Natural killer cell (primary cell): ENCODE measurements at places on chromosomes 1 and 21.

GRCh38 chr1:28185071-28185470 is 8.6 kb upstream of the PTAFR start:
- DNase-seq, result no peak

DNA sequence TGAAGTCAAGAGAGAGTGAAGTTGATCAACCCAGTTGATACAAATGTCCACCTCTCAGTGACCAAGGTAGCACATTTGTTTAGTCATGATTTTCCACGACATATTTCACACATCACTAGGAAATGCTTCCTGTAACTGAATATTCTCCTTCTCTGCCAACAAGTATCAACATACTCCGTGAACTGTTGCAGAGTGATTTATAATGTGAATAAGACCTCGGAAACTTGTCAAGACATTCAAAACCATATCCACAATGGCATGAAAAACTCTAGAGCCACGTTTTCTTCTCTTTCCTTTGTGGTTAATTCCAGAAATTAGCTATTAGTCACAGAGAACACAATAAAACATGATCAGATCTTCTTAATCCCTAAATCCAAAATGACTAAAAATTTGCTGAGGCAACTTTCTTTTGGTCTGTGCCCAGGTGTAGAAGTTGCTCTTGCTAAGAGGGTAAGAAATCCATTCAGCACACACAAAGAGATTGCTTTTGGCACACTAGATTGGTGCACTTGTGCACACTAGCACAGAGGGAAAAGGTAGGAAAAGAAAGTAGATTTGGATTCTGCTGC is 244.3 kb upstream of the NRIP1 start:
- DNase-seq, result no peak

GRCh38 chr1:78536427-78536826 is 45.7 kb downstream of the PTGFR start:
- DNase-seq, result no peak

DNA sequence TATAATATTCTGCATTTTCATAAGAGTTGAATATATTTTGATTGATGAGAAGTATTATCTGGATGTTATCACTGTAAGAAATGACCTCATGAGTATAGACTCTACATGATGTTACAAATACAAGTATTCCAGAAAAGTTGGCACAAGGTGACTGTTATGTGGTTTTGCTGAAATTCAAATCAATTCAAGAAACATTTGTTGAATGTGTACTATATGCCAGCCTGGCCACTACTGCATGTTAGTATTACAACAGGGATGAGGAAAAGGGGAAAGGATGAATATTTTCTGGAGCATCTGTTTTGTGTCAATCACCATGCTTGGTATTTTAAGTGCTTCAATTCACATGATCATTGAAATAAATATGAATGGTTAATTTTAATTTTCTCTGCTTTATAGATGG is 250.9 kb upstream of the PBX1 start:
- no peak for DNase-seq

DNA sequence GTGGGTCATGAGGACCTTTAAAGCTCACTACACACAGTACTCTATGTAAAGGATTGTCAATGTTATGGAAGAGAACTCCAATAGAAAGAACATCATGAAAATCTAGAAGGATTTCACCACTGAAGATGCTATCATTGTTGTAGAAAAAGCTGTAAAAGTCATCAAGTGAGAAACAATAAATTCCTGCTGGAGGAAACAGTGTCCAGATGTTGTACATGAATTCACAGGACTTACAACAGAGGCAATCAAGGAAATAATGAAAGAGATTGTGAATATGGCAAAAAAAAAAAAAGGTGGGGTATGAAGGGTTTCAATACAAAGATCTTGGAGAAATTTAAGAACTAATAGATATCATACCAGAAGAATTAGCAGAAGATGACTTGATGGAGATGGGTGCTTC is 355.1 kb upstream of the ZRANB2 start:
- DNase-seq, result no peak

- no peak for DNase-seq
Observed at GRCh38 chr1:17190010-17190995, 14.6 kb upstream of the PADI1 start.

DNA sequence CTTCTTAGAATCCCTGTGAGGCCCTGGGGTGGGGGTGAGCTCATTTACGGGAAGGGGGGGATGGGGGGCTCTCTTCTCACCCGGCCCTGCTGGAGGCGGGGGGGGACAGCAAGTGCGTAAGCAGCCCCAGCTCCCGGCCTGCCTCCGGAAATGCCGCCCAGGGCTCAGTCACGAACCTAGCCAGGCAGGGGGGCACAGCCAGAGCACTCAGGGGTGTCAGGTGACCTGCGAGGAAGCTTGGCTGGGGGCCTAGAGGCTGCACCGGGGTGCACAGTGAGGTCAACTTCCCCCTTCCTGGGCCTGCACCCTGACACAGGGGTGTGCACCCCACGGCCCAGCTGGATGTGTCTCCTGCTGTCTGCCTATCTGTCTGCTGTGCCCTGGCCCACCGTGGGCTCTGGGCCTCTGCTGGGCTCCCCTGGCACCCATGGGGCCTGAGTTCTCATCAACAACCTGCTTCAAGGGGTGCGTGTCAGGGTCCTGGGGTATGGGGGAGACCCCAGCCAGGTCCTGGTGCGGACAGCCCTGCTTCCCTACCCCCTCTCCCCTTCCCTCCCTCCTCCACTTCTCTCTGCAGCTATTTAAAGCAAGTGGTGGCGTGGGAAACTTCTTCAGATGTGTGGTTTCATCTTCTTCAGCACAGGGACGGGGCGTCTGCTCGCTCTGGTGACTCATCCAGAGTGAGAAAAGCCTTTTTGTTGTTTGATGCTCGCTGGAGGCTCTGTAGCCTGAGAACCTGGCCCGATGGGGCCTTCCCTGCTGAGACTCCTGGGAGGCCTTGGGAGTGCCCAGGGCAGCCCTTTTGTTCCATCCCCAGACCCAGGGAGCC is 92.5 kb upstream of the RUNX3 start:
- DNase-seq, result peak; percentile 90

GRCh38 chr1:91736715-91737615 is 149.0 kb downstream of the TGFBR3 start:
- DNase-seq, result no peak

- DNase-seq, result no peak
Observed at GRCh38 chr1:15132965-15133364, 20.6 kb upstream of the TMEM51 start.

GRCh38 chr1:198173832-198174231 is 17.0 kb downstream of the NEK7 start:
- DNase-seq, result no peak

- DNase-seq, result no peak
Observed at GRCh38 chr1:51463561-51463960, 55.5 kb downstream of the EPS15 start.

DNA sequence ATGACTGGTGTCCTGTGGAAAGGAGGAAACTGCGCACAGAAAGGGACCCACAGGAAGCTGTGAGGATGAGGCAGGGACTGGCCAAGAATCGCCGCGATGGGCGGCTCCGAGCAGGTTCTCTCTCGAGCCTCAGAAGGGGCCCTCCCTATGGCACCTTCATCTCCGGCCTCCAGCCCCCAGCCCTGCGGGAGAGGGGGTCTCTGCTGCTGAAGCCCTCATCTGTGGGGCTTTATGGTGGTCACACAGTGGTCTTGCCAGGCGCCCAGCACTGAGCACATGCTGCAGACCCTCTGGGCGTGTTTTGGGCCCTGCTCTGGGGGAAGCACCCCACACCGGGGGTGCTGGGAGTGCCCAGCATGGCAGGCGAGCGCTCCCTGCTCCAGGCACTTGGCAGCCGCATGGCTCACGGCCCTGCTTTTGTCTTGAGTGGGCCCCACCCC is 86.6 kb upstream of the ACTRT2 start:
- DNase-seq, result no peak

DNA sequence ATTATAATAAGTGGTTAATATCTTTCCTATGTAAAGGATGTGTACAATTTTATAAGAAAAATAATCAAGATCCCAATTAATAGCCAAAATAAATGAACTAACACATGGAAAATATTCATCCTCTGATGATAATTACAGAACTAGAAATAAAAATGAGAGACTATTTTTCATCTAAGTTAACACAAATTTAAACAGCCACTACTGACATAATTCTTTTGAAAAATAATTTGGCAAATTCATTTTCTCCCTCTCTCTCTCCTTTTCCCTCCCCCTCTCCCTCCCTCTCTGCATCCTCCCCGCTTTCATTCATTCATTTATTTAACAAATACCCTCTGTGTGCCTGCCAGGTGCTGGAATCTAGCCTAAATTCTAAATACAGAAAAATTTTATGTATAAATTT is 10.3 kb upstream of the SFPQ start:
- DNase-seq, result no peak

- no peak for DNase-seq
Observed at GRCh38 chr21:26131554-26131953, 39.0 kb downstream of the APP start.

DNA sequence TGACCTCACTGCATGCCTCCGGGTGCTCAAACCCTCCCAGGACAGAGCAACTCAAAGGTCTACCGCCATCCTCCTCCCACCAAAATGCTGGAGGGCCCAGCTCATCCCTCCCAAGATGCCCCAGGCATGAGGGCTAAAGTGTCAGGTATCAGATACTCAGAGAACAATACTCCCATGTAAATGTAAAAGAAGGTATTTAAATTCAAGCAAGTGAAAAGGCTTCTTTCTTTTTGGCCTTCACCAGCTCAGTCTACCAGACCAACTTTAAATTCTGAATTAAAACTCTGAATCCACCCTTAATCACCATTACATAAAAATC is 3.0 kb downstream of the PARP1 start:
- no peak for DNase-seq

GRCh38 chr1:230169454-230170152 is 102.6 kb downstream of the GALNT2 start:
- peak; percentile 17 for DNase-seq

- peak; percentile 76 for DNase-seq
Observed at GRCh38 chr1:155006601-155007101, 4.0 kb downstream of the ZBTB7B start.

- DNase-seq, result no peak
Observed at GRCh38 chr1:3627515-3628253, 2.9 kb downstream of the TPRG1L start.

DNA sequence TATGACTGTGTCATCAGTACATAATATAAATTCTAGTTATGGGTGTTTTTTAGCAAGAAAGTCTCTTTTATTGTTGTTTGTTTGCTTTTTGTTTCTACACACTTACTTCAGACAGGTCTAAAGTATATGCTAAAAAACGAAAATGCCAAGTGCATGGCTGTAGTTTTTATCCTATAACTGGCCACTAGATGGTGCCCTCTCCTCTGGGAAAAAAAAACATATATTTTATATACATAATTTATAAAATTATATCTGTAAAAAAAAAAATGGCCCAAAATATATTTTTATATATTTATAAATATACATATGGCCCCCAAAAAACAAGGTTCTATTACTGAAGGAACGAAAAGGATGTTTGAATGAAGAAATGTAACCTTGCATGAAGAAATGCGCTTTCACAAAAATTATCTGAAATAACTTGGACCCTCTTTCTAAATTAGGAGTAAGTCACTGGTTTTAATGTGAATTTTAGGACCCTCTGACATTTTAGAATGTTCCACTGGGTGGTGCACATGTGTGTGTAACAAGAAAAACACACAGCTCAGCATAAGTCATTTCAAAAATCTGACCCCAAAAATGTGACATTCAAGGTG is 93.5 kb downstream of the TTLL7 start:
- DNase-seq, result no peak

DNA sequence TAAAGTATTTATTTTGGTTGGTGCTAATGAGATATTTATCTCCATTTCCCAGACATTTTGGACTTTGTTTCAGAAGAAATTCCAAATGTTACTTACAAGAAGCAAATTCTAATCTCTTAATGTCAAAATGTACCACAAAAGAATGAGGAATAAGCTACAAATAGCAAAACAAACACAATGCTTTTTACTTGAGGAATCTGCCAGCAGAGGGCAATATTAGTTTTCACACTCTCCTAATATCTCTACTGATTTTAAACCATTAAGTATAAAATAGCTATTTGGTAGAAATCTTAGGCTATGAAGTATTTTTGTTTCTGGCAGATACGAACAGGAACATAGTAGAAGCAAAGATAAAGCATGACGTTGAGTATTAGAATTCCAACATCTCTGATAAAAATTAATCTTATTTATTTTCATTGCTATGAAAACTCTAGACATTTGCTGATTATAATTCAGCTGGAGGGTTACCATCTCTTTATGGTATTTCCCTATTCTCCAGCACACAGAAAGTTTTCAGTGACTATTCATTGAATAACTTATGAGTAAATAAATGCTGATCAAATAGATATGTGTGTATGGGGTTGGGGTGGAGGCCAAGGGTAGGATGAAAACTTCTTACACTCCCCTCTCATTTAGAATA is 13.4 kb upstream of the HMCN1 start:
- no peak for DNase-seq

GRCh38 chr1:94315552-94316116 is 78.2 kb upstream of the ARHGAP29 start:
- no peak for DNase-seq

DNA sequence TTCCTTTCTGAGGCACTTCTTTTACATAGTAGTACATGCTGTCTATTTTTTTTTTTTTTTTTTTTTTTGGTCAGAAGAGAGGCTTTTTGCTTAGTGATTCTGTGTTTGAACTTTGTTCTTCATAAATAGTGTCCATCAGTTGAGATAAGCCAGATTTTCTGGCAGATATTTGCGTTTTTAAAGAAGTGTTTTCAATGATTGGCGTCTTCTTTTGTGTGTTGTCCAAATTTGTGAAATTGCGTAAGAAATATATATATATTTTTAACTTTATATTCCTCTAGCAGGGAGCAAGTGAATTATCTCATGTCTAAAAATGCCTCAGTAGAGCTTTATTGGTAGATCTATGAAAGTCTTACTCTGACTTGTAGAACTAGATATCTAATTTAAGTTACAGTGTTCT is 28.3 kb downstream of the NEK7 start:
- no peak for DNase-seq

DNA sequence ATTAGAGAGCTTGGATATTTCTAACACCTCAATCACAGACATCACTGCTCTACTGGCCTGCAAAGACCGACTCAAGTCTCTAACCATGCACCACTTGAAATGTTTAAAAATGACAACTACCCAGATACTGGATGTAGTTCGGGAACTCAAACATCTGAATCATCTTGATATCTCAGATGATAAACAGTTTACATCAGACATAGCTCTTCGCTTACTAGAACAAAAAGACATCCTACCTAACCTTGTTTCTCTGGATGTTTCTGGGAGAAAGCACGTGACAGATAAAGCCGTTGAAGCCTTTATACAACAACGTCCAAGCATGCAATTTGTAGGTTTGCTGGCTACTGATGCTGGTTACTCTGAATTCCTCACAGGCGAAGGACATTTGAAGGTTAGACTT is 45.1 kb downstream of the ZYG11B start:
- DNase-seq, result no peak

GRCh38 chr1:29826646-29827045 is 590.3 kb downstream of the PTPRU start:
- DNase-seq, result no peak

DNA sequence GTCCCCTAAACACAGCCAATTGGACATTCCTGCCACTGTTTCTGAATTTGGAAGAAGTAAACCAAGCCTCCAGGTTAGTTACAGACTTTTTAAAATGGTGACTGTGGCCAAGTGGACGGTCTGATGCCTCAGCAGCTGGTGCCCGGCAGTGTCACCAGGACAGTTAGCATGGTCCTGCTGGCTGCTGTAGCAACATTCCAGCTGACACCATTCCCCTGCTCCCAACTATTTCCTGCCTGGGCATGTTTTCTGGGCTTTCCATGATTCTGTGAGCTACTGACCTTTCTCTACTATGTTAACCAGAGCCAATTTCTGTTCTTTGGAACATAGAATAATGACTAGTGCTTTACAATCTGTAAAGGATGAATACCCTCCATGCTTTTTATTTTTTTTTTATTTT is 95.0 kb downstream of the TLR5 start:
- DNase-seq, result no peak

- DNase-seq, result no peak
Observed at GRCh38 chr21:38151021-38151645, 105.7 kb upstream of the KCNJ15 start.
